Mucosa of descending colon (tissue), 3 donors: ENCODE measurements at places on chromosomes 3 and 15.

GRCh38 chr3:50572158-50572557 lies 2.8 kb downstream of the HEMK1 start:
- peak; percentile 80 for DNase-seq

DNA sequence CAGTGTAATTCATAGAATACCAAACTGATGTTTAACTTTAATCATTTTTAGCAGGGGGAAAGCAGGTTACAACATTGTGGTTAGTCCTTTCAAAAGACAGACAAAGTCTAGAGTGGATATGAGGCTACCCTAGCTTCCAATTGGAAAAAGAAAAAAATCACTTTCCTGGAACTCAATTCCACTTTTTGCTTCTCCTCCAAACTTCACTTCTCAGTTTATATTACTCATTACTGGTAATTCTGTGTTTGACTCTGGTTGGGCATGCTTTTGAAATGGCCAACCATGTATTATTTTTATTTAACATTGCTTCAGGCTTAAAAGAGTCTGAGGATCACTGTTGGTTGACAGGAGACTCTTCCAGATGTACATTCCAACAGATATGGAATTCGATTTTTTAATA lies 84.8 kb downstream of the RAP2B start:
- DNase-seq, result no peak

DNA sequence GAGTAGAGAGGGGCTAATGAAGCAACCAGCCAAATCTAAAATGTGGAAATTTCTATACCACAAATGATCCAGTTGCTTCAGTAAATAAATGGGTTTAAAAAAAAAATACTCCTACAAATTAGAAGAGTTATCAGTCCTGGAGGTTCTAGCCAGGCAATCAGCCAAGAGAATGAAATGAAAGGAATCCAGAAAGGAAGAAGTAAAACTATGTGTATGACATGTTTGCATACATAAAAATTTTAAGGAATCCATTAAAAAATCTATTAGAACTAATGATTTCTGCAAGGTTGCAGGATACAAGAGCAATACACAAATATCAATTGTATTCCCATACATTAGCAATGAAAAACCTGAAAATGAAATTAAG lies 9.6 kb downstream of the MESP2 start:
- no peak for DNase-seq

- DNase-seq, result no peak
Observed at GRCh38 chr3:42946050-42946449, 33.1 kb upstream of the GASK1A start.

GRCh38 chr3:138914870-138915502 lies 32.0 kb downstream of the FOXL2 start:
- DNase-seq, result no peak

DNA sequence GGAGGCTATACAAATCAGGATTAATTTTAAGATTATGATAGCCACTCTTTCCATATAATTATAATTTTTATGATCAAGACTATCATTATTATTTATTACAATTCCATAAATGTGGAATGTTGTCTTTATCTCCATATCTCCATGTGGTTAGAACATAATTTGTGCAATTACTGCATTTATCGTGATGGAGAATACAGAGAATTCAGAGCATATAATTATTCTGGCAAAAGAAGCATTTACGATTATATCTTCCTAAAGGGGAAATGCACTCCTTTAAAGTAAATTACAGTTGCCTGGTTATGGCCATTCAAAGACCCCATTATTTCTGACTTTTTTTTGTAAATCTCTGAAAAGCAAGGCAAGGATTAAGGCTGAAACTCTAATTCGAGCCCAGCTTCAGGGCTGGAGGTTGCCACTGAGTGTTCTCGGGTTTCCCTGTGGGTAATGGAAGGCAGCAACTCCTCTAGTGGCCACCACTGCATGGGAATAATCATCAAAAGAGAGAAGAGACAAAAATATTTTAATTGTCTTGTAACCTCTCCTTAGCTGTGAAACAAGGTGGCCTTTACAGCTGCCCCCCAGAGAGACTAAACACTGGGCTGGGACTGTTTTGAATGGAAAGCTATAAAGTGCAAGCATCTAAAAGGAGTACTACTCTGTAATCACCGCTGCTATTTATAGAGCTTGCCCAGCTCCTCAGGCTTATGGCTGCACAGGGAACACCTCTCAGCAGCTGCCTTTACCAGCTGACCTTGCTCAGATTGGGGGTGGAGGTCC lies 59.8 kb upstream of the PRTG start:
- DNase-seq, result no peak

GRCh38 chr3:37712421-37712820 lies 149.3 kb upstream of the CTDSPL start:
- DNase-seq, result no peak

DNA sequence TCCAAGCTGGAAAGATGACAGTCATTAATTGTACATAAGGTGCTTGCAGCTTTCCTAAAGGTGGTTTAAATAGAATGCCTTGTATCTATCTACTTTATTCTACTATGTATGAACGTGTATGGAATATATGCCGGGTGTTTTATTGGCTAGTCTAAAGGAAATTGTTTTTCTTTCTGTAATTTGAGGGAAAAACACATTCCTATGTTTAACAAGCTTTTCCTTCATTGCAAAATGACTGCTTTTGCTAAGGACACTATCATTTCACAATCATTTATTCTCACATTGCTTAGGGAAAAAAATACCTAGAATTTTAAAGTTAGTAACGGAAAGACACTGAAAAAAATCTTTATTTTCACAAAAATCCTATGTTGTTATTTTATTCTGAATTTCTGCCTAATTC lies 141.7 kb downstream of the WDR76 start:
- no peak for DNase-seq

GRCh38 chr3:13766128-13766527 lies 113.7 kb downstream of the WNT7A start:
- DNase-seq, result no peak

GRCh38 chr15:66620744-66621344 lies 55.0 kb upstream of the LCTL start:
- no peak for DNase-seq

DNA sequence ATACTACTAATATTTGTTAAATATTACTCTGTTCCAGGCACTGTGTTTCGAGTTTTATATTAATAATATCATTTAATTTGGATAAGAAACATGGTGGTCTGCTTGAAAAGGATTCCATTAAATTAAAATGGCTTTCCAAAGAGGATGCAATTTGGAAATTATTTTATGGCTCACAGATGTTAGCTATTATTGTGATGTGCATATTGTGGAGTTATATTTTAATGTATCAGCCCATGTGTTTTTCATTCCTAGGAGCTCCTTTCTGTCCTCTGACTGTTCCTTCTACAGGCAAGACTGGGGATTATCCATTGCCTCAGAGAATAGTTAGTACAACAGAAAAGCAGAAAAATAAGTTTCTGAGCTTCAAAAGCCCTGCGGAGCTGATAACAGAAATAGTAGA lies 376.7 kb upstream of the PDZRN3 start:
- no peak for DNase-seq

- DNase-seq, result peak; percentile 7
Observed at GRCh38 chr15:25250906-25251622, 187.8 kb downstream of the UBE3A start.

GRCh38 chr15:76962337-76963013 lies 30.9 kb downstream of the RCN2 start:
- DNase-seq, result no peak

GRCh38 chr15:89654847-89655805 lies at the start of gene KIF7:
Gene KIF7 (minus strand): TSS chr15:89655467. CDS start chr15:89652930, 2,537 bp downstream.
- DNase-seq, result no peak

GRCh38 chr15:80904998-80905397 lies 84.6 kb downstream of the MESD start:
- no peak for DNase-seq

DNA sequence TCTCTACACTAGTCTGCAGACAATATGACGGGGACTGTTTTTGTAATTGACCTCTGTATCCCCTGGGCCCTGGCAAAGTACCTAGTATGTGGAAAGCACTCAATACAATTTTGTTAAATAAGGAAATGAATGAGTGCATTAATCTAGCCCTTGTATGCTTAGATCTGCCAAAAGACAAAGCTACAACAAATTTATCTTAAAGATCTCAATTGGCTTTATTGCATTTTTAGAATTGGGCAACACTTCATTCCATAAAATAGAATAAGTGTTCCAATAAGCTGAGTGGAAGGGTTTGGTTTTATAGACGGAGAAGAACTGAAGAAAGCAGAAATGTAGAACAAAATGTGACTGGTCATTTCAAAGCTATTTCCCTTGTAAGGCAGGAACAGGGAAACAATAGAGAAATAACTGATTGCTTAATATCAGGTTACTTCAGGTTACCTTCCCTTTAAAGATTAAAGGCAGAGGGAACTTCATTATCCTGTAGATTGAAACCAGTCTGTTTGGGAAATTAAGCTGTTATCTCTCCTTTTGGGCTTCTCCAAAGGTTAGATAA lies 108.3 kb upstream of the MME start:
- no peak for DNase-seq

DNA sequence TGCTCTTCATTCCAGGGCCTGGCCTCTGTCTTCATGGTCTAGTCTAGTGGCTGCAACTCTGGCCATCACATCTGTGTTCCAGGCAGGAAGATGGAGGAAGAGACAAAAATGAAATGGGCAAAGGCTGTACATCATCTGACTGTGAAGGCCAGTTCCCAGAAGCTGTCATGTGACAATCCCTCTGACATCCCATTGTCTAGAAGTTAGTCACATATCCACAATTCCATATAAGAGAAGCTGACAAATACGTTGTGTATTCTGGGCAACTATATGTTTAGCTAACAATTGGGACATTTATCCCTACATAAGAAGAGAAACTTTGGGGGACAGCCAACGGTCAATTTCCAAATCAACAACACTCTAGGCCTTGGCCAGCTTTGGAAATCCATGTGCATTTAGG lies 34.5 kb upstream of the C3orf70 start:
- DNase-seq, result no peak

GRCh38 chr15:40877694-40878093 lies 3.7 kb upstream of the RHOV start:
- DNase-seq, result no peak

DNA sequence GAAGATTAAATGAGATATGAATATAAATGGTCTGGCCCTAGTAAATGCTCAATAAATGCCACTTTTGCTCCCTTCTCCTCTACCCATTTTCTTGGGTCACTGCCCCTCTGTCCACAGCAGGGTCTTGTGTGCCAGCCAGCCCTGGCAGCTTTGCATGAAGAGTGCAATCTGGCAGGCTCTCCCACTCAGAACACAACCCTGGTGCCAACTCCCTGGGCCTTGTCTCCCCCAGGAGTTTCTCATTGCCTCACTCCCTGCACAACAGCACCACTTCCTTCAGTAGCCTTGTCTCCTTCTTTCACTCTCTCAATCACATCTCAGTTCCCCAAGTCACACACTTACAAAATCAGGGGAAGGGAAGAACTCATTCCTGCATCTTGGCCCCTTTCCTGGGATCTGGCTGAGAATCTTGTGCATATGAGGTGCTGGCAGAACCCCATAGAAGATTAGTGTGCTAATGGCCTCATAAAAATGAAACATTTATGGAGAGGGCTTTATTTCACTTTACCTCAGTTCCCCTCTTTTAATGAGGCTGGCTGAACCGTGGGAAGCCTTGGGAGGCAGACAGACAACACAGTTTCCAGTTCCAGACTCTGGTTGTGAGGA lies 445.9 kb upstream of the PROK2 start:
- no peak for DNase-seq

DNA sequence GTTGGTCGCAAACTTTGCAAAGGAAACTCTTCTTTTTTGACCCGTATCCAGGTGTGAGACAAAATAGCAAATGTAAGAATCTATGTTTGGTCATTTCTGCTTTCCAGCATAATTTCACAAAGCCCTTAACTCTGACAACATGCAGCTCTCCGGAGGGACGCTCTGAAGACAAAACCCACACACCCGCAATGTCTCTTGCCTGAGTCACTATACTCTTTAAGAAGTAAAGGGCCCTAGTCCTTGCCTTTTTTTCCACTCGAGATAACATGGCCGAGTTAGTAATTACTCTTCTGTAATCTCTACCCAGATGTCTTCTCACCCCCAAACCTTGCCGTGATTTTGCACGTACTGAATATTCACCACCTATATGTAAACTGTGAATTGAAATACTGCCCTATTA lies 115.7 kb upstream of the ADAMTS9 start:
- no peak for DNase-seq

DNA sequence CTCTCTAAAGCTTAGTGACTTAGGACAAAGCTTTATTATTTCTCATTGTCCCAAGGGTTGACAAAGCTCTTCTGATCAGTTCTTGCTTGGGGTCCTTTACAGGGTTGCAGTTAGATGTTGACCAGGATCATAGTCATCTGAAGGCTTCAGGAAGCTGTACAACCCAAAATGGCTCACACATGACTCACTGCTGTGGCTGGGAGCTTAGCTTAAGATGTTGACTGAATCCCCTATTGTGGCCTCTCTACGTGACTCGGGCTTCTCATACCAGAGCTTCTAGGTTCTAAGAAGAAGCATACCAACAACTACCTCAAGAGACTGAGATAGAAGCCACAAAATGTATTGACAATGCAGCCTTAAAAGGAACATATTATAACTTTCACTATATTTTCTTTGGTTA lies 569.6 kb upstream of the ROBO2 start:
- DNase-seq, result no peak

DNA sequence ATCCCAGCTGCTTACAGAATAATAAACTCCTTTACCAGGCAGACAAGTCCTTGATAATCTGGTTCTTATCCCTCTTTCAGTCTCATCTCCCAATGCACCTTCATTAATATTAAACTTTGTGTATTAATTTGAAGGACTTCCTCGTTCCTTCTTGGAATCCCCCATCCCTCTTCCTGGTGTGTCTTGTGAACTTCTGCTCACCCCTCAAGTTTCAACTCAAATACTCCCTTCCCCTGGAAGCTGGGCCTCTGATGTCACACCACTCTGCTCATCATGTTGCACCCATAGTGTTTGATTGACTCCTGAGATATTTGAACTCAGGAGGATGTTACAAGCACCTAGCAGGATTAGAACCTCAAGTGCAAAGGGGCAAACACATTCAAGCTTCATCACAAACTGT lies 3.3 kb upstream of the STT3B start:
- no peak for DNase-seq

DNA sequence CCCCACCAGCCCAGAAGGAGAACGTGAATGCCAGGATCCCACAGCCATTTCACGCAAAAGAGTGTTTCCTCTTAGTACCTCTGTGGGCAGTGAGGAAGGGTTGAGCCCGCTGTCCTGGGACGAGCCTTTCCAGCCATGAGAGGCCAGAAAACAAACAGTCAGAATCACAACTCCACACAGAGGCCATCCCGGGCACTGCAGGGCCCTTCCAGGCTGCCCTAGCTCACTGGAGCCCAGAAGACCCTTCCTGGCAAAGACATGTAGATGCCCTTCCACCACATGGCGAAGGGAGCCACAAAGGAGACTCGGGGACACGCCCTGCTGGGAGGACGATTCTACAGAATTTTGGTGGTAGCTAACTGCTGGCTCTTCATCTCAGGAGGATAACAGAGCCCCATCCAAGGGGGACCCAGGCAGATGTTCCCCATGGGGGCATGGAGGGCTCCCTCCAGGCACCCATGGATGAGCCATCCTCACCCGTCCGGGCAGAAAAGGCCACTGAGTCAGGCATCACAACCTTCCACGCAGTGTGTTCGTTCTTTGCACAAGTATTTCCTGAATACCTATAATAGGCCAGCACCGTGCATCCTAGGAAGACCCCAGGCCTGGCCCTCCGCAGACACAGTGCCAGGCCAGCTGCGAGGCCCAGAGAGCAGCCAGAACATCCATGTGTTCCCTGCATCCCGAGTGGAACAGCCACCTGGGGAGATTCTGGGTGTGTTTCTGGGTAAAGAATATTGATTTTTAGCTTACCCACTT lies 47.2 kb downstream of the SLC12A8 start:
- DNase-seq, result peak; percentile 46

GRCh38 chr3:180980611-180981010 lies 8.9 kb downstream of the DNAJC19 start:
- DNase-seq, result no peak

- no peak for DNase-seq
Observed at GRCh38 chr3:10463533-10464434, 41.6 kb downstream of the ATP2B2 start.
